ENCODE measurements at places on chromosomes 1 and 21. TPM values are rescaled to one million over a fixed set of nuclear protein-coding genes. Genes with fewer than 3 reads are reported as not detected.

- no peak overlapping the region for H3K27ac ChIP-seq
- H3K36me3 ChIP-seq: no peaks in the 10 kb centered on the region
- H3K4me3 ChIP-seq: no peak overlapping the region
- no peak for DNase-seq
- H3K27me3 ChIP-seq: peaks cover 61% of the 10 kb centered on the region
- H3K4me1 ChIP-seq: no peaks in the 10 kb centered on the region
Measured at GRCh38 chr1:24925963-24926362, 4.1 kb downstream of the RUNX3 start.

- DNase-seq: peak; percentile 32
- H3K4me3 ChIP-seq: no peak overlapping the region
- H3K36me3 ChIP-seq: no peaks in the 10 kb centered on the region
- H3K27me3 ChIP-seq: no peaks in the 10 kb centered on the region
Measured at GRCh38 chr1:164771619-164772361, 212.8 kb downstream of the PBX1 start.

DNA sequence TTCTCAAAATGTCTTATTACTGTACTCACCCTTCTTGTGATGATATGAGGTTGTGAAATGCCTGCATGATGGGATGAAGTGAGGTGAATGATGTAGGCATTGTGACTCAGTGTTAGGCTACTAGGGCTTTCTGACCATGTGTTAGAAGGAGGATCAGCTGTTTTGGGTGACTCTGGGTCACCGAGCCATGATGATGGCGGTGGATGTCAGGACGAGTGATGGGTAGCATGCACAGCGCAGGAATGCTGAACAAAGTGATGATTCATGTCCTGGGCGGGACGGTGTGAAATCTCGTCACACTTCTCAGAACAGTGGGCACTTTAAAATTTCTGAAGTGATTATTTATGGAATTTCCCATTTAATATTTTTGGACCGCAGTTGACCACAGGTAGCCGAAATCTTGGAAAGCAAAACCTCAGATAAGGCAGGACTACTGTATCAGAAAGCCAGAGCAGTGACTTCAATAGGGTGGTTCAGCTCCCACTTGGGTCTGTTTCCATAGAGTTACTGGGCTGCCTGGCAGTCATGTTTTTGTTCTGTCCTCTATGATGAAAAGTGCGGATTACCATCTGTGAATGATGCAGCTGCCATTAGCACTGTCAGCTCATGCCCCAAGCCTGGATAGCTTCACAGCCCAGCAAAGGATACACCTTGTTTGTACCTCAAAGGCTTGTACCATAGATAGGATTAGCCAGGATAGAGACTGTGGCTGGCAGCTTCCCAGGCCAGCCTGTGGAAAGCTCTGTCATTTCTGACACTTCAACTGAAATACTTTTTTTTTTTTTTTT, 26.6 kb downstream of the IL6R start:
- no peak overlapping the region for H3K4me3 ChIP-seq
- H3K27ac ChIP-seq: peak overlapping the region; percentile 10
- no peaks in the 10 kb centered on the region for H3K27me3 ChIP-seq

- H3K27ac ChIP-seq: no peak overlapping the region
- peak; percentile 29 for DNase-seq
- H3K27me3 ChIP-seq: no peaks in the 10 kb centered on the region
- no peaks in the 10 kb centered on the region for H3K36me3 ChIP-seq
Measured at GRCh38 chr1:42971841-42972291, 13.2 kb upstream of the SLC2A1 start.

DNA sequence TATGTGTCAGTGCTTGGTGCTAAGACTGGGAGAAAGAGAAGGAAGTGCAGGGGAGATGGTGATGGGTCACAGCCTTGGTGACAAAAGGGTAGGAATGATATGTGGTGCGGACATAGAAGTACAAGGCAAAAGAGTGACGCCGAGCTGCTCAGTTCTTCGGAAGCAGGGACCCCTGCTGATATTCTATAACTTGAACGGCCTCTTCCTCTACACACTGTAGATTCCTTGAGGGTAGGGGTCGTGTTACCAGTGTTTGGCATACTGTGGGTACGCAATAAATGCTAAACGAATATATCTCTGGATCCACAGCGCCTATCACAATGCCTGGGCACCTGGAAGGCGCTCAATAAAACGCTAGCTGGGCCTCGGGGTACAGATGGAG, 488 bp downstream of the DBT start:
- DNase-seq: no peak
- H3K4me1 ChIP-seq: peaks cover 10% of the 10 kb centered on the region
- H3K4me3 ChIP-seq: peak overlapping the region; percentile 63
- H3K27ac ChIP-seq: peak overlapping the region; percentile 26
- H3K36me3 ChIP-seq: no peaks in the 10 kb centered on the region

GRCh38 chr1:154791292-154792166, 78.6 kb downstream of the KCNN3 start:
- H3K4me3 ChIP-seq: no peak overlapping the region
- H3K36me3 ChIP-seq: no peaks in the 10 kb centered on the region
- peaks cover 5% of the 10 kb centered on the region for H3K4me1 ChIP-seq
- peaks cover 19% of the 10 kb centered on the region for H3K27me3 ChIP-seq

GRCh38 chr1:52368383-52369172, 2.6 kb upstream of the CC2D1B start:
- DNase-seq: peak; percentile 48
- no peaks in the 10 kb centered on the region for H3K27me3 ChIP-seq
- H3K27ac ChIP-seq: no peak overlapping the region
- H3K4me1 ChIP-seq: peaks cover 11% of the 10 kb centered on the region
- H3K4me3 ChIP-seq: peak overlapping the region; percentile 52

DNA sequence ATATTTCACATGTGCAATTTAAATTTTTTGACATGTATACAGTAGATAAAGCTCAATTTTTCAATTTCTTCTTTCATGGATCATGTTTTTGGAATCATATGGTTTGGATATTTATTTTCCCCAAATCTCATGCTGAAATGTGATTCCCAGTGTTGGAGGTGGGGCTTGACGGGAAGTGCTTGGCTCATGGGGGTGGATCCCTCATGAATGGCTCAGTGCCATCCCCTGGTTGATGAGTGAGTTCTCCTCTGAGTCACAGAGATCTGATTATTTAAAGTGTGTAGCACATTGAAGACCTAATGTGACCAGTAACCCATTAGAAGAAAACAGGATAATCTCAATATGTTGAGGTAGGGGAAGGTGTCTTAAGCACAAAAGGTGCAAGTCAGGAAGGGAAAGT, 9.1 kb upstream of the IFI16 start:
- no peak overlapping the region for H3K4me3 ChIP-seq
- no peaks in the 10 kb centered on the region for H3K36me3 ChIP-seq
- peaks cover 2% of the 10 kb centered on the region for H3K27me3 ChIP-seq
- DNase-seq: peak; percentile 96
- peak overlapping the region; percentile 85 for H3K27ac ChIP-seq

DNA sequence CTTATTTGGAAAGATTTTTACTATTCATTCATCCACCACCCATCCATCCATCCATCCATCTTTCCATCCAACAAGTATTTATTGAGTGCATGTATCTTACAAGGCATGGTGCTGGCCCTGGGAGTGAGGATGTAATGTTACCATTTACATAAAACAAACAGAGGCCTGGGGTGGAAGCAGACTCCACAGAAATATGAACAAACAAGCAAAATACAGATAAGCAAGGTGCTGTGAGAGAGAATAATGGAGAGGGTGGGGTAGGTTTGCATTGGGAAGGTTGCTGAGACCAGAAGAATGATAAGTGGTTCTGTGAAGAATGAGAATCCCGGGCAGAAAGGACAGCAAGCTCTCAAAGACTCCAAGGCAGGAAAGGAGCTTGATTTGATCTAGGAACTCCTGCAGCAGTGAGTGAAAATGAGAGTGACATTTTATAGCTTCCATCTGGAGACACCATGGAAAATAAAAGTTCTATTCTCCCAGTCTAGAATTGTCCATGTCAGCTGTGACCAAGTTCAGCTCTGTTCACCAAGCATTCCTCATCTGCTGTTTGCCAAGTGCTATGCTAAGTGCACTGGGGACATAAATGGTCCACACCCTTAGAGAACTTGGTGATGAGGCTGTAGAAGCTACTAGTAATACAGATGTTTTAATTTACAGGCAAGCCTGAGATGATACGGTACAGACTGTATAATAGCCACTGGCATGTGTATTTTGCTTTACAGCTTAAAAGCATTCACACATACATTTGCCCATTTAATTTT, 75.3 kb downstream of the PEX14 start:
- DNase-seq: no peak
- no peak overlapping the region for H3K4me3 ChIP-seq
- no peak overlapping the region for H3K27ac ChIP-seq
- no peaks in the 10 kb centered on the region for H3K4me1 ChIP-seq
- no peaks in the 10 kb centered on the region for H3K36me3 ChIP-seq

GRCh38 chr1:47688461-47689296, 250.8 kb downstream of the FOXD2 start:
- no peak for DNase-seq
- H3K27ac ChIP-seq: no peak overlapping the region
- H3K4me1 ChIP-seq: no peaks in the 10 kb centered on the region
- H3K27me3 ChIP-seq: peaks cover 6% of the 10 kb centered on the region
- no peak overlapping the region for H3K4me3 ChIP-seq

DNA sequence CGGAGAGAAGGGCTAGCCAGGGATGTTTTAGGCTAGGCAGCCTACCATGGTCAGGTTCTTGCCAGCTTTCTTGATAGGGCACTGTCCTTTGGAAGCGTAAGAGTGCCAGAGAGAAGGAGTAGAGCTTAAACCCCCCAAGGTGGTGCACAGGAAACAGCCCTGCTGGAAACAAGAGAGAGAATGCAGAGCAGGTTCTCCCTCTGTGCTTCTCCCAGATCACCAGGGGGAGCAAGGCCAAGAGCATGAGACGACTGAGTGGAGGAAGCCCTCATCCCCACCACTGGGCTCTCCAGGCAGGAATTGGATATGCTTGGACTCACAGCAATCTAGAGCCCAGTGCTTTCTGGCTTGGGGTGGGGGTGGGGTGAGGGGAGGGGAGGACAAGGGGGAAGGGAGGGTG, 49.8 kb downstream of the ATP2B4 start:
- H3K4me1 ChIP-seq: peaks cover 31% of the 10 kb centered on the region
- H3K27me3 ChIP-seq: no peaks in the 10 kb centered on the region
- no peak for DNase-seq
- H3K4me3 ChIP-seq: no peak overlapping the region
- no peak overlapping the region for H3K27ac ChIP-seq
- H3K36me3 ChIP-seq: no peaks in the 10 kb centered on the region

DNA sequence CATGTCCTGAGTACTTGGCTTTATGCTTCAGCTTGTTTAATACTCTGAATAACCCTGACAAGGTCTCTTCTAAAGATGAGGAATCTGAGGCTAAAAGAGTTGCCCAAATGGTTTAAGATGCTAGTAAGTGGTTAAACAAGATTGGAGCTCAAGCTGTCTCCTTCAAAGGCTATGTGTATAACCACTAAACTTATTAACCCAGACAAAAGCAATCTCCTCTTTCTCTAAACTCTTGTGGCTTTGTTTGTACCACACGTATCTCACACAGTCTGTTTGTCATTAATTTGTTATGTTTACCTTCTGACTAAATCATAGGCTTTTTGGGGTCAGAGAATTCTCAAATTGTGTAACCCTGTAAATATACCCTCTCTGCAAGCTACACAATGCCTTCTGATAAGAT, 89.9 kb downstream of the HMCN1 start:
- no peak for DNase-seq
- H3K36me3 ChIP-seq: no peaks in the 10 kb centered on the region
- no peak overlapping the region for H3K4me3 ChIP-seq
- peaks cover 17% of the 10 kb centered on the region for H3K4me1 ChIP-seq
- no peaks in the 10 kb centered on the region for H3K27me3 ChIP-seq

The MIXL1 gene
- total RNA-seq: 1.2 TPM

The KHDRBS1 gene
- total RNA-seq: 194 TPM

The KRTAP7-1 gene
- total RNA-seq: not detected

Measured in endothelial cell of umbilical vein (primary cell).